ENCODE measurements at places on chromosomes 12 and 14.

- DNase-seq: no peak
These were observed 1041.6 kb downstream of the BCL11B start for GRCh38 chr14:98230411-98230810.

- DNase-seq: no peak
These were observed 107.4 kb downstream of the RPS29 start for GRCh38 chr14:49478784-49479183.

- no peak for DNase-seq
These were observed 269.2 kb downstream of the KSR2 start for GRCh38 chr12:117699575-117699974.

GRCh38 chr12:6724409-6724797, 557 bp downstream of the COPS7A start:
- no peak for DNase-seq

- no peak for DNase-seq
These were observed 38.3 kb upstream of the PPP2R5E start for GRCh38 chr14:63581491-63581890.

- no peak for DNase-seq
These were observed 5.5 kb upstream of the ATN1 start for GRCh38 chr12:6921996-6922946.

GRCh38 chr12:45522227-45522626, 207.3 kb upstream of the ARID2 start:
- no peak for DNase-seq

DNA sequence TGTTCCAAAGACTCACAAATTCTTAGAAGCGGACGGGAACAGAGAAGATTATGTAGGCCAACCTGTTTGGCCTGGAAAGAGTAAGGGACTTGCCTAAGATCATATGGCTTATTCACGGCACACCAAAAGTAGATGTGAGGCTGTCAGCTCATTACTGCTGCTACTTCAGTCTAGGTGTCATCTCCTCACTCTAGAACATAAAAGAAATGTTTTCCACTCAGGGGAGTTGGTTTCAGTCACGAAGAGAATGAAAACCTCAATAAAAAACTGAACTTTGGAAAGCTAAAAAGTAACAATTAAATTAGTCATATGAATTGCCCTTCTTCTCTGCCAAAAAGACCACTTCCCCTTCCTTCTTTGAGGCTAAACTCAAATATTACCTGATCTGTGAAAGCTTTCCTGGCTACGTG, 658 bp upstream of the CEP128 start:
- DNase-seq: no peak

DNA sequence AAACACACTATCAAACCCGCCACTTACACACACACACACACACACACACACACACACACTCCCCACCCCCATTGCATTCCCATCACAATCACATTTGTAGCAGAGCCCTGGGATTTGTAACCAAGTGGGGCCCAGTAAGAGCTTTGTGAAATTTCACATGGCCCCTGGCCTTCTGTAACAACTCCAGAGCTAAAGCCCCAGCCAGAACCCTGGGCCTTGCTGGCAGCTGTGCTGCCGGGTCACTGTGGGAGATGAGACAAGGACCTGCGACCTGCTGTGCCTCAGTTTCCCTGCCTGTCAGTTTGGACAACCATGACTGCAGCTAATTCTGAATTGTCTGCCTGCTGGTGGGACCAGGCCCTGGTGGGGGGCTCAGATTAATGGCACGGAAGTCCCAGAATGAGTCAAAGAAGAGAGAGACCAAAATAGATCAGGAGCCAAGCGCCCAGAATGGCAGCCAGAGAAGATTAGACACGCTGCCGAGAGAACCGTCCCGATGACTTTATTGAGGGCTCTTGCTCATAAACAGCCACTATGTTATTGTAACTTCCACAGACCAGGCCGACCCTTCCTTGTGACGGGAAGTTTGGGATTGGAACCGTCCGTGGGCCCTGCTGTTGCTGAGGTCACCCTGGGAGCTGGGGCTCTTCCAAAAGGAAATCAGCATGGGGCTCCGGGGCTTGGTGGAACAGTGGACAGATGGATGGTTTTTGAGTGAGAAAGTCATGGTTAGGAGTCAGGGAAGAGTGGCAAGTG, 123.1 kb downstream of the ZFP36L1 start:
- DNase-seq: no peak

DNA sequence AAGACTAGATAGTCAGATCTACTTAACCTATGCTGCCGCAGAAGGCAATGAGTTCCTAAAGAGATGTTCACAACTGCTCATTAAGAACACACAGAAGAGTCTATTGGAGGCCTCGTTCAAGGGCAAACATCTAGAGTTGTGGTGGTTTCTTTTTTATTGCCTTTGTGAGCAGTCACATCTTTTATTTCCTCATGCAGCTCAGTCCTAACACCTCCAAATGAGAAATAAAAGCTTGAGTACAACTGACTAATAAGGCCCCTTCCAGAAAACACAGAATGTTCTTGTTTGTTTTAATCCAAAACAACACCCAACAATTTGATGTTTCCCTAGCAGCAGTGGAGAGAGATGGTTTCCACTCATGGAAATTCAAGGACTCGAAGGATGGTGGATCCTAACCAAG, 123.5 kb upstream of the NOS1 start:
- DNase-seq: no peak

DNA sequence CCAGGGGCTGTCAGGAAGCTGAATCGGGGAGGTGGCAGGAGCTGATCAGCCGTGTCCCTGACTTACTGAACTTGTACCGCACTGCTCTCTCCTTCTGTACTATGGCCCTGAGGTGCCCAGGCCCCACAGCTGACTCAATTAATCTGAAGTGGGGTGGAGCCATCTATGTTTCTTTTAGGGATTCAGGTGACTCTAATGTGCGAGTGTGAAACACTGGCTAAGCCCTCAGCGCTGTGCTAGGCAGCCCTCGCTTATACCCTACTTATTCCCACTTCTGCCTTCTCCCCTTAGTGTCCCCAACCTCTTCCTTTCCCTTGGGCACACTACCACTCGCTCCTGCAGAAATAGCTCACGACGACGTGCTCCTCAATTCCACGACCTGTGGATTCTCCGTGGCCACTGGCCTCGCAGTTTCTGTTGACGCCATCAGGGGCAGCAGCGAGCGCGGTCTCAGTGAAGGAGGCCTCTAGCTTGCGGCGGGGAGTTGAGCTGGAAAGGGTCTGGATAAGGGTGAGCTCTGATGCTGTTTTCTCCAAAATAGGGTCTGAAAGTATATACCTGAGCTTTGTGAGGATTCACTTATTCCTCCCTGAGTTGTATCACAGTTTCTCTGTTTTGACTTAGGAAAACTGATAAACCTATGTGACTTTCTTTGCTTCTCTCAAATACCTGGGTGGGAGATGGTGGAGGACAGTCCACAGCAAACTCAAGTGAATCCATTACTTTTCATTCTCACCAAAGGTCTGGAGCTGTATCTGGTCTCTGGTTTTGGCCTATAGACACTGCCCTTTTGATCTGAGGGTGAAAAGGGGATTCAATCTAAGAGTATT, 167.6 kb downstream of the SLC41A2 start:
- peak; percentile 18 for DNase-seq

DNA sequence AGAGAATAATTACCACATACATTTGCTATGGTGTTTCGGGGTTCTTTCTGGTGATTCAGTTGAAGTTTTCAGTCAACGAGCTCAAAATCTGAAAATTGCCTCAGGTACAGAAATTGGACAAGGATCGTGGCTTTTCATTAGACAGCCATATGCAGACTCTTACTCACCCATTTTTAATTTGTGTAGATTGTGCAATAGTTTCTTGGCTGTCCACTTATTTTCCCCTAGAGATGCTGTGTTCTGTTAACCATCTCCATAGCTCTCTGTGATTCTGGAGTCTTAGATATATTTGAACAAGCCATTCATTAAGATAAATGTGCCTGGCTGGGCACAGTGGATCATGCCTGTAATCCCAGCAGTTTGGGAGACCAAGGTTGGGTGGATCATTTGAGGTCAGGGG, 497.1 kb upstream of the RPL10L start:
- no peak for DNase-seq

DNA sequence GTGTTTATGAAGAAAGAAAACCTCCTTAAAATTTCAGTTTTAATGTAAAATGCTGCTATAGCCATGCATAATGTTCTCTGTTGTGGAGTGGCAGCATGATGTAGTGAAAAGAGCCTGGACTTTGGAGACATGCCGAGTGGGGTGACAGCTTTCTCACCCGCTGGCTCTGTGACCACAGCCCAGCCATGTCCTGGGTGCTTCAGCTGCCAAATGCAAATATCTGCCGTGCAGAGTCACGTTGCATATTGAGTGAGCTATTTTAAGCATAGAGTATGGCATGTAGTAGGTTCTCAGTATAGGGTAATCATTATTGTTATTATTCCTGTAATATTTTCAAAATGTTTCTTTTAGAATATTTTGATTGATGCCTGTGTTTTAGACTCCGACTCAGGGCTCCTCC, 15.5 kb upstream of the TCTN2 start:
- no peak for DNase-seq

GRCh38 chr12:59699421-59700152, 103.8 kb downstream of the SLC16A7 start:
- DNase-seq: peak; percentile 87

DNA sequence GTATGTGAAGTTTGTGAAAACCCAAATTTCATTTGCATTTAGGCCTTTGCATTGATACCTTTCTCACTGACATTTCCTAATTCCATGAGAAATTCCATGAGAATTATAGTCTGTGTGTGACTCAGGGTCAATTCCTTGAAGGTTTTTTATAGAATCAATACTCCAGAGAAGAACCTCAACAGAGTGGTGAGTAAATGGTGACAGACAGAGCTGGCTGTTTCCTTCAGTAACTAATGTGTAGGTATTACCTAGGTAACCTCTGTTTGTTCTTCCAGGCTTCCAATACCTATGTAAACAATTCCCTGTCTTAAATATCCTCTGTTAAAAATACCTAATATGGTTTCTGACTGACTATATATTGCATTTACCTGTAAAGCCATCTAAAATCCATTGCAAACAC, 117.0 kb downstream of the TTC8 start:
- no peak for DNase-seq

DNA sequence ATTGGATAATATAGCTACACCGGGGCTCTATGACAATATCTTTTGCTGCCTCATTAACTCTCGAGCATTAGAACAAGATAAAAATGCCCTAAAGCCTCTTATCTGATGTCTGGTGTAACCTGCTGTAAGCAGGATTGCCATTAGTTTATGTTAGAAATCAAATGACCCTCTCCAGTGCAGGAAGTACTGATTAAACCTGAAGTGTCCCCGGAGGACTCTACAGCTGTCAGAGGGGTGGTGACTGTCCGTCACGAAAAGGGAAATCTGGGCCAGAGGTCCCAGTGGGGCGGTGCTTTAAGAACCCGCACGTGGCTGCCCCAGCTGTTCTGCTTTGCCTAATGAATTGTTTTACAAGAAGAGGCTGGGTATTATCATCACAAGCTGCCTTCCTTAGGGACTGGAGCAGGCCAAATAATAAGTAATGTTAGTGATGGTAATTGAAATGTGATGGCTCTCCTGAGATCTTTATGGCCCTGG, 55.7 kb downstream of the LIN52 start:
- peak; percentile 72 for DNase-seq

DNA sequence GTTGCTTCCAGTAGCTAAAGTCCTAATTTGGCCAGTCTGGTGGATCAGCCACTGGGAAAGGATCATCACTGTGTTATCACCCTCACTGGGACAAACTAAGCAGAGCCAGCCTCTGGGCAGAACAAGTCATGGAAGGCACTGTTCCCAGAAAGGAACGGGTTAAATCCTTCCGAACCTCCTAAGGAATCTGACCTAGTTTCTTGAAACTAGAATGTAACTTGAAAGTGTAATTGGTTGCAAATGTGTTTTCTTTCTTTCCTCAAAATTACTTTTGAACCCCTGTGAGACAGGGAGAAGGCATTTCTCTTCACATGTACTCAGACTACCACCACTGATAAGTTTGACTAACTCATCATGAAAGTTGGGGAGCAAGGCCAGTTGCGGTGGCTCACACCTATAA, 18.7 kb upstream of the KICS2 start:
- no peak for DNase-seq

DNA sequence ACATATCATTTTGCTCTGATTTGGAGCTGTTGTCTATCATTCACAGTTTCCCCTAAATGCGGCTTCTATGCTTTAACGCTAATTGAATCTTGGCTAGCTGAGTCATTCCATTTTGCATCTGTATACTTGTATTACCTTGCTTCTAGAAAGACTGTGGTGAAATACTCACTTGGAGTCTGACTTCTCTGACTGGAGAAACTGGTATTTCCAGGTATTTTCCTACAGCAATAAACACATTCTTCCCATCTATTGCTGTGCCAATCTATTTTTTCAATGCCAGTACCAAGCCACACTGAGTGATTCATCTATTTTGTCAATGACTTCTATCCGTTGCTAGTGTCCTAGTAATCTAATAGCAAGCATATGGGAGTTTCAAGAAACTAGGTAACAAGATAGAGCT, 76.0 kb upstream of the ST8SIA1 start:
- DNase-seq: no peak

DNA sequence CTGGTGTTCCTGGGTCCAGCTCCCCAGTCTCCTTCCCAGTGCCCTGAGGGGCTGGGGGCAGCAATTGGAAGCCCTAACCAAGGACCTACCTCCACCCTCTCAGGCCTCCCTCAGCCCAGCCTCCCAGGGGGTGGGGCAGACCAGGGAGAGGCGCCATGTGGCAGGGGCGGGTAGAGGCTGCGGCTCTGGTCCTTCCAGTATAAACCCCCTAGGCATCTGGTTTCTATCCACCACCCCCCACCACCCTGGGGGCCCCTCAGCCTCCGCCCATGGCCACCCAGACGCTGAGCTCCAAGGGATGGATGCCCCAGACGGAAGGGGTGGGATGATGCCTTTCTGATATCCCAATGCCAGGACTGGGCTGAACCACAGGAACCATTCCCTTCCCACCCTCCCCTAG, 2.8 kb upstream of the SP7 start:
- DNase-seq: peak; percentile 12

GRCh38 chr12:30979371-30980259, 53.1 kb downstream of the TSPAN11 start:
- no peak for DNase-seq

GRCh38 chr12:1011091-1011490, 20.1 kb downstream of the ERC1 start:
- no peak for DNase-seq

DNA sequence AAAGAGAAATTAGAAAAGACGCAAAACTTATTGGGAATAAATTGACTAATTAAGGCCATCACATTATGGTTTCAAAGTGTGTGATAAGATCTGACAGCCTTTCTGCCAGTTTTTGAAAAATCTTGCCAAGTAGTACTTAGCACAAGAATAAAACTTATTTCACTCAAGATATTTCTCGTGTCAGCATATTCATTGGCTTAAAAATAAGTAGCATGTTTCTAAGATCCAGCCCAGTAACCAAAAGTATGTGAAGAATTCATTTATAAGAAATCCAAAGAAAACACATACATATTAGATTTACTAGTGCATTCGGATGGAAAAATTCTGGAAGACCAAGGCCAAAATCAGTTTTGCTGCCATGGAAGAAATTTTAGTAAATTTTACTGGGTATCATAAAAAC, 1135.0 kb downstream of the GALC start:
- peak; percentile 11 for DNase-seq

Measured in fibroblast of villous mesenchyme (primary cell).